Lower lobe of right lung (tissue), 2 donors: ENCODE measurements at places on chromosomes 2 and 18. TPM values are rescaled to one million over a fixed set of nuclear protein-coding genes. Genes with fewer than 3 reads are reported as not detected.
A peak's percentile ranks its signal among the peaks of the same experiment; 100 is the strongest.

Gene TRIM43B
- total RNA-seq: not detected

- no peak for DNase-seq
Observed at GRCh38 chr2:15674637-15675455, 83.2 kb downstream of the DDX1 start.

DNA sequence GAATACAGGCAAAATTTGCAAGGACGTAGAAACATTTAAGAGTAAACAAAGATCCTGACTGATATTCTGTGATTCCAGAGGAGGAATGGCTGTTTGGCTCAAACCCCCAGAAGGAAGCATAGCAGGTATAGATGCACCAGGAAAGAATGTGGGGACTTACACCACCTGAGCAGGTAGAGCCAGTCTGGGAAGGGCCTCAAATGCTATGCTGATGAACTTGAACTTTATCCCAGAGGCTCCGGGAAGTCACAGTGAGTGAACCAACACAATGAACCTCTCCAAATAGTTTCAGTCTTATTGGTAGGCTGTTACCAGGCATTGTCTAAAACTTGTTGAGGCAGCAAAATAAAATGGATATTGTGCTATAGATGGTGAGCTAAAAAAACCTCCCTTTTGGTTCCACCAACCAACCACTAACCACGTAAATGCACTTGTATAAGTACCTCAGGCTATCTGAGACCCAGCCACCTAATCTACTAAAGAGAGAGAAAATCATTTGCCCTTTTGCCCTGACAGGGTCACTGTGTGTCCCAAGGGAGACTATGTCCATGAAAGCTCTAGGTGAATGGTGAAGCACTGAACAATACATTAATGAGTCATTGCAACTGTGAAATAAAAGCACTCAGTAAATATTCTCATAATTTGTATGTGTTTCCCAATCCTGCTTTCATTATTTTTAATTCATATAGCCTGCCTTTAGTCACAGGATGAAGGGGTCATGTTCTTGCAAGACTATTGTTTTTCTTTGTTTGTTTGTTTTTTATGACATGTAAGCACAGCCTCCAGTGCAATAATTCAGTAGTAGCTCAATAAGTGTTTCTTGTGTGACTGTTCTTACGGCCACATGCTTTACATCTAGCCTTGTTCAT, 911.6 kb downstream of the EPHA4 start:
- no peak for DNase-seq

Gene RTKN
- total RNA-seq: 27.5 TPM

Gene KATNAL2
- total RNA-seq: 3.8 TPM

Gene CCBE1
- total RNA-seq: 14.0 TPM

DNA sequence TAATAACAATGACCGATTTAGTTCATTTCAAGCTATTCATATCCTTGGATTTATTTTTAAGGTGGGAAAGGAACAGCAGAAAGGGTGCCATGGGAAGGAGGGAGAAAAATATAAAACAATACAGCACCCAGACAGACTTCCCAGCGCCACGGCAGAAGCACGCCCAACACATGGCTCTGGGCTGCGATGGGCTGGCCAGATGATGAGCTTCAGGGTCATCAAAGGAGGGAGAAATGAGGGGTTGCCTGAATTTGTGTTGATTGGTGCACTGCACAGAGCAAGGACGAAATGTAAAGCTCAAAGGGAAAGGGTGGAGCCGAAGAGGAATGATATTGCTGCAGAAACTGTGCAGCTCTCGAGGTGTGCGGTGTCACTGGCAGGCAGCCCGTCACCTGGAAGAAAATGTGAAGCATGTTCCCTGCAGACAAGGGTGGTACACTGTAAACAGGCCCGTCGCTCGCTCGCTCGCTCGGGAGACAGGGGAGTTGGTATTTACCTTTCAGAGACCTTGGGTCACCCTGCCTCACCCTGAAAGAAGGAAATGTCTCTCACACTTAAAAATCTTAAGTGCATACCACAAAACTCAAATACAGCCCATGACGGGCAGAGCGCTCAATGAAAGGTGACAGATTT, 195.5 kb upstream of the CTAGE1 start:
- peak; percentile 77 for DNase-seq

DNA sequence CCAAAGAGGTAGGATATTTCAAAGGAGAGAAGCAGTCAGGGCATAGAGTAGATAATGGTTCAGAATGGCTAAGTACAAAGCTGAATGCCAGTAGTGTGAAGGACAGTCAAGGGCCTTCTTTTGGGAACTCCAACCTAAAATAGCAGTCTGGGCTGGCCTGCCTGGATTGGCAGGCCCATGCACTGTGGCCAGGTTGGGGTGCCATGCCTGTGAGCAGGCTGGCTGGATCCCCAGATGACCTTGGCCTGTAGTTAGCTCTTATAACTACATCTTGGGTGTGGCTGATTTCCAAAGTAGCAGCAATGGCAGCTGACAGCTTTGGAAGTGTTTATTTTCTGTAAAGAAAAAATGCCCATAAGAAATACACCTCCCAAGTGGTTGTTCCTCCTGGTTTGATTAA, 51.5 kb upstream of the ITGB6 start:
- no peak for DNase-seq

- DNase-seq: no peak
Observed at GRCh38 chr2:18552351-18553077, 7.9 kb downstream of the RDH14 start.

- no peak for DNase-seq
Observed at GRCh38 chr2:12442476-12442847, 274.3 kb upstream of the TRIB2 start.

Gene IL1R2
- 23.3 TPM for total RNA-seq

DNA sequence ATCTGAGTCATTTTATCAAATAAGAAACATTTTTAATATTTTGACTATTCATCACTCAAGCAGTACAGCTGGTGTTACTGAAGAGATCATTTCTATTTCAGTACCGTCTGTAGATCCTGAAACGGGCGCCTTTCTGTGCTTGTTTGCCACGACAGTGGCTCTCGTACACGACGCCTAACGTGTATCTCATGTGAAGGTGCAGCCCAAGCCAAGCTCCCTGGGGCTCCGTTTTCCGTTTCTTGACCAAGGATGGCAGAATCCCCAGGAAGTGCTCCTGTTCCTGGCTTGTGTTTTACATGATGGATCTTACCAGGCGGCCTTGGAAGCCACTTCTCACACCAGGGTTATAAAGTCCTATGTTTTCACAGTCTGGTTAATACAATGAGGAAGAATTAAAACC, 320.6 kb downstream of the GBX2 start:
- no peak for DNase-seq

DNA sequence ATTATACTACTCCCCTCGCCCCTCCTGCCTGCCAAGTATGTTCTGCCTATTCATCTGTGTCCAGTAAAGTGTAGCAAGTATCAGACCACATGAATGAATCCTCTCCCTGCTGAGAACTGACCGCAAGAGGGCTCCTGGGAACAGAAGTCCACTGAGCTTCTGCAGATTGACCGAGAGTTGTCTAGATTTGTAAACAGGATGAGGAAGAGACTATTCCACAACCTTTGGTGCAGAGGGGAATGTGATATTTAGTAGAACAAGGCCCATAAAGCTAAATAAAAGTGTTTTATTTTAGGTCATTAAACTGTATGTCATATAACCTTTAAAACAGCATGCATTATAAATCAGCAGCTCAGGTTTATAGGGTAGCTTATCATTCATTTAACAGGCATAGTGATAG, 377.0 kb downstream of the DCC start:
- no peak for DNase-seq

GRCh38 chr2:21019678-21020021, 24.2 kb downstream of the APOB start:
- DNase-seq: no peak

DNA sequence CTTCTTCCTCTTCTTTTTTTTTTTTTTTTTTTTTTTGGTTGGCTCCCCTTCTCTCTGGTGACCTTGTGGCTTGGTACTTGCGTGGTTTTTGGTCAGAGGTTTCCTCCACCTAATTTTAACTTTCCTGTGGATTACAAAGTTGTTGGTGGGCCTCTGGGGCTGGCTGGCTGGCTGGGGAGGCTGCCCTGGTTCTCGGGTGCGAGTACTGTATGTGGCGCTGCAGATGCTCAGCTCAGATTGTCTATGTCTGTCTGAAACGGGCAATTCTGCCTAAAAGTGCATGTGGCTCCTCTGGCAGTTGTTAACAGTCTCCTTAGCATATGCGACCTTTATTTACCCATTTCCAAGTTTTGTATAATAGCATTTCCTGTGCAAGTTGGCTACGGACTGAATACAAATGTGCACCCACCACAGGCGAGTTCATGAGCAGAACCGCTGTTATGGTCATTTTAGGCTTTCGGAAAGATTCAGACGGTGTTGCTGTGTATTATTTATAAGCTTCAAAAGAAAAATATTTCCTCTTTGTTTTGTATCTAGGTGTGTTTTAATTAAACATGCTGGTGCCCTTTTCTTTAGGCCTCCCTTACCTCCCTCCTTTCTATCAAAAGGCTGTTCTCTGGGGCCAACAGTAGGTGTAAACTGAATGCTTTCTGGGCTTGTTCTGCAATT, 4.4 kb downstream of the TBR1 start:
- no peak for DNase-seq

GRCh38 chr2:66041902-66042657, 392.8 kb upstream of the MEIS1 start:
- DNase-seq: no peak
